AG04450 (cell line): ENCODE measurements at places on chromosomes 1 and 21. TPM values are rescaled to one million over a fixed set of nuclear protein-coding genes. Genes with fewer than 3 reads are reported as not detected.

CASQ1 gene
- polyA plus RNA-seq, result 0.17 and 0.20 TPM in 2 replicates

F13B gene
- polyA plus RNA-seq, result not detected in 2 replicates

SLC37A1 gene
- polyA plus RNA-seq, result 0.02 and 0.05 TPM in 2 replicates

KIAA0040 gene
- not detected in 2 replicates for polyA plus RNA-seq

S100A10 gene
- polyA plus RNA-seq, result 188 and 200 TPM in 2 replicates

ITLN2 gene
- not detected in 2 replicates for polyA plus RNA-seq

LRRC53 gene
- not detected in 2 replicates for polyA plus RNA-seq

TRIM45 gene
- 3.5 and 4.8 TPM in 2 replicates for polyA plus RNA-seq

CTH gene
- 7.9 and 9.6 TPM in 2 replicates for polyA plus RNA-seq

CD244 gene
- polyA plus RNA-seq, result not detected in 2 replicates

PLA2G4A gene
- 3.9 and 5.5 TPM in 2 replicates for polyA plus RNA-seq

PLEKHG5 gene
- 4.2 and 5.4 TPM in 2 replicates for polyA plus RNA-seq

PEAR1 gene
- 14.9 and 16.1 TPM in 2 replicates for polyA plus RNA-seq

C1orf122 gene
- 26.0 and 30.3 TPM in 2 replicates for polyA plus RNA-seq

FALEC gene
- not detected in 2 replicates for polyA plus RNA-seq

TBX19 gene
- polyA plus RNA-seq, result 1.0 and 1.3 TPM in 2 replicates

LENEP gene
- 0.21 TPM in 1 of 2 replicates, not detected in the other for polyA plus RNA-seq

CR1L gene
- polyA plus RNA-seq, result not detected in 2 replicates
